Effector memory CD4-positive, alpha-beta T cell (primary cell): ENCODE measurements at places on chromosomes 2 and 18.

GRCh38 chr2:242004902-242005230 is 135.3 kb downstream of the RTP5 start:
- no peak for DNase-seq

DNA sequence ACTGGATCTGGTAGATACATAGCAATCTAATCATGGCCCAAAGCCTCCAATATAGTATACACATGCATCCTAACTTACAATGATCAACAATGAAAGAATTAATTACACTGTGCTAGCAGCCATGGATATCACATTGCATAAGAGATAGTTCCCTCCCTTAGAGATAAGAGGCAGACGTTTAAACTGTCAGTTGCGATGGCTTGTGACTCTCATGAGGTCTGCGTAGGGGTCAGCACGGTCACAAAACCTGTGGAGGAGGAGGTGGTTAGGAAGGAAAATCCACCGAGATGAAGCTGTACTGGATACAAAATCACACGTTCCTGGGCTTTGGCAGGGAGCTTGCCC is 800 bp upstream of the RALB start:
- DNase-seq = no peak

DNA sequence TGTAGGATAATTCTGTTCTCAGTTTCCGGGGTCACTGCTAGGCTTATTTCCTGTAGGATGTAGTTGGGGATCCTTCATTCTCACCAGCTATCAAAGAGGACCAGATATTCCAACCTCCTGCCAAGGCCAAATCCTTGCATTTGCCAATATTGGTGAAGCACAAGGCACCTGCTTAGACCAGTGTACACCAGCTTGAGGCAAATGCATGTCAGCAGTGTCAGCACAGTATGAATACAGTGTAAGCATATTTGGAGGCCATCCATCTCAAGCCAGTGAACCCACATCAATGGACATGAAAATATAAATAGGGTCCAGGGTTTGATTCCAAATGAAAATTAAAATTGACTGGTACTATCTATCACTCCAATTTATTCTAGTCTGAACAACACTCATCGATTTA is 88.0 kb upstream of the MAPRE2 start:
- DNase-seq = no peak

DNA sequence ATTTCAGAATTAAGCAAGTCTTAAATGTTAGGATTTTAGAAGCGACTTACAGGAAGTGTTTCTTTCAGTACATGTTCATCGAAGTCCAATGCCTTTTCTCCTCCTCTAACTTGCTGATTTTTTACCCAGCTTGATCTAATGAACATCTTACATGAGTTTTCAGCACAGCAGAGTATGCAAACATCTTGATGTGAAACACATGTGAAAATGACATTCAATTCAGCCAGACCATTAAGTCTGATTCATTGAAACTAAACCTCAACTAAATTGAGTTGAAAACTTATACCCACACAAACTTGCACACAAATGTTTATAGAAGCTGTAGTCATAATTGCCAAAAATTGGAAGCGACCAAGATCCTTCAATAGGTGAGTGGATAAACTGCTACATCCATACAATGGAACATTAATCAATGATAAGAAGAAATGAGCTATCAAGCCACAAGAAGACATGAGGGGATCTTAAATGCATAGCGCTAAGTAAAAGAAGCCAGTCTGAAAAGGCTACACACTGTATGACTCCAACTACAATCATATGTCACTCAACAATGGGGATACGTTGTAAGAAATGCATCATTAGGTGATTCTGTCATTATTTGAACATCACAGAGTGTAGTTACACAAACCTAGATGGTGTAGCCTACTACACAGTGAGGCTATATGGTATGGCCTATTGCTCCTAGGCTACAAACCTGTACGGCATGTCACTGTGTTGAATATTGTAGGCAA is 18.5 kb downstream of the PSTPIP2 start:
- no peak for DNase-seq

GRCh38 chr2:15840148-15840547 is 100.2 kb upstream of the MYCN start:
- DNase-seq = no peak

- no peak for DNase-seq
Measured at GRCh38 chr2:188978291-188979081, 4.3 kb downstream of the COL3A1 start.

DNA sequence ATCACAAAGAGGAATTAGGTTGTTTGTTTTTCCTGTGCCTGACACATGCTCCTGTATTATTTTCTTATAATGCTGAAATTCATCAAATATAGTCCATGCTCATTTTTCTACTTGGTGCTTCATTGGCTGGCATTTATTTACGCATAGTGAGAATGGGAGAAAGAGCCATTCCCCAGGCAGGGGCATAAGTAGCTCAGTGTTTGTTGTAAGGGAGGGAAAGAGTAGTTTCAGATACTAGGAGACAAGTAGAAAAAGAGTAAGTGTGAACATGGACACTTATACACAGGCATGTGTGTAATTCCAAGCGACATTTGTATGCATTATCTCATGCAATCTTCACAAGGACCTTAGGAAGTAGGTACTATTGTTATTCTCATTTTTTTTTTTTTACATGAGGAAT is 111.9 kb upstream of the UGP2 start:
- no peak for DNase-seq

GRCh38 chr18:55283309-55283708 is 304.7 kb downstream of the TCF4 start:
- no peak for DNase-seq

DNA sequence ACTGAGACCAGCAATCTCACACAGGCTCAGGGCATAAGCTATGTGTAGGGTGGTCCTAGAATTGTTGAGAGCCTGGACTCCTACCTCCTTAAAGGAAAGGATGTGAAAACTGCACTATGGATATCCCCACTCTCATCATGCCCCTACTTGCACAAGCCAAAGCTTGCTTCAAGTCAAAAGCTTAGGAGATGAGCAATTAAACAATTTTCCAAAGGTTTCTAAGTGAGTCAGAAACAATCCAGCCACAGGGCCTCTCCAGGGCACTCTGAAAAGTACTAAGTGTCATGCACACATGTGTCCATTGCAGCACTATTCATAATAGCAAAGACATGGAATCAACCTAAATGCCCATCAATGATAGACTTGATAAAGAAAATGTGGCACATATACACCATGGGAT is 215.4 kb downstream of the AFF3 start:
- no peak for DNase-seq

GRCh38 chr2:149167941-149168340 is 129.4 kb downstream of the LYPD6B start:
- DNase-seq = no peak

GRCh38 chr2:175575346-175576258 is 394.1 kb upstream of the ATP5MC3 start:
- no peak for DNase-seq

DNA sequence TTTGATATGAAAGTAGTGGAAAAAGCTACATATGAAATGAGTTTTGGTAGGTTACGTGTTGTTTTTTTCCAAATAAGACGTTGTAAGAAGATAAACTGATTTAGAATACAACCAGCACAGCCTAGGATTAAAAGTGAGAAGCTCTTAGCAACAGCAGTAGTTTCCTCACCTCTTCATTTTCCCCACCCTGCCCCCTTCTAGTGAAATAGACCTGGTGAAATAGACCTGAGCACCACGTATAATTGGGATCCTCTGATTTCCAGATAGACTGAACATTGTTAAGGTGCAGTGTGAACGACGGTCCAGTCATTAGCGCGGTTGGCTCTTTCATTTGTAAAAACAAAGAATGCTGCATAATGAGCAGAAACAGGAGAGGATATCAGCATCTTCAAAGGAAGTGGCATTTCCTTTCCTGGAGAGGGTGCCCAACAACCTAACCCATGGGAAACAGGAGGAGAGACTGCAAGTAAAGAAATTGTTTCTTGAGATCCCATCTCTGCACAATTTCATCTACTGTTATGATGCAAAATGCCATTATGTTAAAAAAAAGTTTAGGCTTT is 114.3 kb downstream of the FIGN start:
- DNase-seq = no peak

GRCh38 chr2:151713291-151713903 is 20.9 kb downstream of the NEB start:
- no peak for DNase-seq

DNA sequence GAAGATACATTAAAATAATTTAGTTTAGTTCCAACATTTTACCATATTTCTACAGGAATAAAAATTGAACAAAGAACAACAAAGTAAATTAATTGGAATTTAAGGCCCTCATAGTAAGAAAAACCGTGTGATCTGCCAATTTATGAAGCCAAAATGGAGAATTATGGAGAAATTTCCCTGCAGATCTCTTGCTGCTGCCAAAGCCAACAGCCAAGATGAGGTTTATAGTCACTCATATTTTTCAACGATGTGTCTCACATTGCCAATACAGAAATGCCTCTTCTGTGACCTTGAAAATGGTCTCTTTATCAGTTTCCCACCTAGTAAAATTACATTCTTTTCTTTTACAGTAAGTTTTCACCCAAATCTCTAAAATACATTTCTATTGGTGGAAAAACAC is 317.2 kb upstream of the FIGN start:
- no peak for DNase-seq

- no peak for DNase-seq
Measured at GRCh38 chr2:181656450-181657291, at the start of gene CERKL. TSS of gene CERKL (minus strand) at chr2:181657105. CDS start at chr2:181657006, 99 bp downstream.

DNA sequence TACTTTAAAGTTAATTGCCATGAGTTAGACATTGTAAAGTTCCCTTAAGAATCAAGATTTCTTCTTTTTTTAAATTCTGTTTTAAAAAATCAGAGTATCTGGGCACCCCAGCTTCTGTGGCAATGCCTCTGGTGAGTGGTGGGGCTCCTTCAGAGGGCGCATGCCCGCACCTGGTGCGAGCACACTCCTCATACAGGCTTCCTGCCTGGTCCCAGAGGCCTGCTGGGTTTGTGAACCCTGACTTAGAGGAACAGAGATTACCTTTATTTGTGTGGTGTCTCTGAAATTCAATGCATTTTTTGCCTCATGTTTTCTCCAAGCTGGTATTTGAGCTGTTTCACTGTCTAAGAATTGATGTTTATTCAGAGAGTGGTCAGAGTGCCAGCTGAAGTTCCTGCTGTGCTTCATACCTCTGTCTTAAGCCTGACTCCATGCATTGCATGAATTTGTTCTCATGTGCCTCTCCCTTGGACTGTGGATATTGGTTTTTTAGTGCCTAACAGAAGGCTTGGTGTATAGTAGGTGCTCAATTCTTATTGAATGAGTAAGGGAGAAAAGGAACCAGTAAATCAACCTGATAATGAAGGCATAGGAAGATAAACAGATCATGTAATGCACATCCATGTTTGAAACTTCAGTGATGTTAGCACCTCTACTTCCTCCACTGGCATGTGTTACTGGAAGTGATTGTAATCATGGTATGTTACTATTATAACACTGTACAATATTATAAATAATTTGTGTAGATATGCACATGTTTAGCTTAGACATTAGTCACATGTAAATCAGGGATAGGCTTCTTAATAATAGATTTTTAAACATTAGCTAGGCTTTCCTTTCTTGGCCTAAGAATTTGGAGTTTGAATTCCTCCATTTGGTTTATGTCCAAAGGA is 29.0 kb downstream of the PHLPP1 start:
- no peak for DNase-seq

- DNase-seq = no peak
Measured at GRCh38 chr2:170817093-170818035, 677 bp downstream of the GAD1 start.

- DNase-seq = no peak
Measured at GRCh38 chr18:36181441-36181840, 5.9 kb upstream of the MOCOS start.

DNA sequence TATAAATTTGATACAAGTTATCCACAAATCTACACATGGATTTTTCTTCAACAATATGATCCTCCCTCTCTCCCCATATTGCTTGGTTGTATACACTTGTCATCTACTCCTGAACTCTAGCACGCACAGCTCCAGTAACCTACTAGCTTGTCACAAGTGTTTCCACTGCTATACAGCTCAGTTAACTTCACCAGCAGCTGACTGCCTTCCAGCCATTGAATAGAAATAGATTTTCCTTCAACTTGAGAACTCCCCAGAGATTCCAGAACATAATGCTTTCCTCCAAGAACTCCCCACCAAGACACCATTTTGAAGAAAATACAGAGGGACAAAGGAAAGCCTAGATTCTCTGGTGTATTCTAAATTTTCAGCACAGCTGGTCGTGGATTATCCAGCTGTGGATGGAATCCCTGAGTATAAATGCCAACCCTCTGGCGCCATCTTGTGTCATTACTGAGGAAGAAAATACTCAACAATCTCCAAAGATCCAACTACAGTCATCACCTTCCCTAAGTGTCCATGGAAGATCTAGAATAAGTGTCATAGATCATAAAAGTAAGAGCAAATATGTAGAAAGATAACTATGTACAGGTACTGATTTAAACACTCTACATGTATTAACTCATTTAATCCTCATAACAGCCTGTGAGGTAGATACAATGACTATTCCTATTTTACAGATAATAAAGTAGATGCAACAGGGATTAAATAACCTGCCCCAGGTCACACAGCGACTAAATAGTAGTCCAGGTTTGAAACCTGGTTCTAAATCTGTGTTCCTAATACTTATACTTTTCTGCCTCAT is 156.7 kb downstream of the ARHGAP28 start:
- DNase-seq = no peak

DNA sequence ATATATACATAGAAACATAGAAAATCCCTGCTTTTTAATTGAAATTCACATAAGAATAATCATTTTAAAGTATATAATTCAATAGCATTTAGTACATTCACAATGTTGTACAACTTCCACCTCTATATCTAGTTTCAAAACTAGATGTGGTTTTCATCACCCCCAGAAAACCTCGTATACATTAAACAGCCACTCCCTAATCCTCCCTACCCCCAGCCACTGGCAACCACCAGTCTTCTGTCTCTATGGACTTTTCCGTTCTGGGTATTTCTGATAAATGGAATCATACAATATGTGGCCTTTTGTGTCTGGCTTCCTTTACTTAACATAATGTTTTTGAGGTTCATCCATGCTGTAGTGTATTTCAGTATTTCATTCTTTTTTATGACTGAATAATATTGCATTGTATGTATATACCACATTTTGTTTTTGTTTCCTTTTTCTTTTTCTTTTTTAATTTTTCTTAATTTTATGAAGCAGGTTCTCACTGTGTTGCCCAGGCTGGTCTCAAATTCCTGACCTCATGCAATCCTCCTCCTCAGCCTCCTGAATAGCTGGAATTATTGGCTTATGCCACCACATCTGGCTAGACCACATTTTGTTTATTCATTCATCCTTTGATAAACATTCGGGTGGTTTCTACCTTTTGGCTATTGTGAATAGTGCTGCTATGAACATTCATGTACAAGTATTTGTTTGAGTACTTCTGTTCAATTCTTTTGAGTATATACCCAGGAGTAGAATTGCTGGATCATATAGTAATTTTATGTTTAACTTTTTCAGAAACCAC is 50.6 kb upstream of the RNF152 start:
- DNase-seq = no peak

- peak; percentile 36 for DNase-seq
Measured at GRCh38 chr2:95074663-95075439, 46.8 kb downstream of the MRPS5 start.

- DNase-seq = no peak
Measured at GRCh38 chr2:196591621-196592022, 47.9 kb upstream of the CCDC150 start.
